Activated CD4-positive, alpha-beta memory T cell treated with anti-CD3 and anti-CD28 coated beads for 36 hours (primary cell): ENCODE measurements at places on chromosomes 13 and 19.
A peak's percentile ranks its signal among the peaks of the same experiment; 100 is the strongest.

DNA sequence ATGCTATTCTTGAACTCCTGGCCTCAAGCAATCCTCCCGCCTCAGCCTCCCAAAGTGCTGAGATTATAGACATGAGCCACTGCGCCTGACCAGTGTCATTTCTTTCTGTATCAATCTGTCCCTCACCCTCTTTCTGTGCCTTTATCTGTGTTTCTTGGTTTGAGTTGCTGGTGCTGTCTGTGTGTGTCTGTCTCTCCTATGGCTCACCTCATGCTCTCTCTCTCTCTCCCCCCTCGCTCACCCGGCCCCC lies 9.9 kb downstream of the IRF2BP1 start:
- DNase-seq, result no peak

GRCh38 chr19:28359431-28360414 lies 853.2 kb downstream of the UQCRFS1 start:
- DNase-seq, result no peak

GRCh38 chr13:66586489-66586888 lies 643.6 kb downstream of the PCDH9 start:
- no peak for DNase-seq

GRCh38 chr19:50870417-50871089 lies 2.7 kb upstream of the KLK2 start:
- peak; percentile 62 for DNase-seq

DNA sequence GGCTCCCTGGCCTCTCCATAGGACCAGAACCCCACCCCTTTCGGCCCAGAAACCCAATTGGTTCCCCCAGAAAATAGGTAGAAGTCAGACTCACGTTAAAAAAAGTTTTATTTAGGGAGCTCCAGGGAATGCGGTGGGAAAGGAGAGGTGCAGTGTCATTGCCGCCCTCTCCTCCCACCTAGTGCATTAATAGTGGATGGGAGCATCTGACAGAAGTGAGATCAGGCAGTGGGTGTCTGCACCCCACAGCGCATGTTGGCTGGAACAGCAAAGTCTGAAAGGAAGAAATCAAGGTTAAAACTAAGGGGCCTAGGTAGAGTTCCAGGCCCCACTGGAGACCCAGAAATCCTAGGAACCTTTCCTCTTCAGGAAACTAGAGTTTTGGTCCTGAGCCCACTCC lies 2.1 kb upstream of the PHLDB3 start:
- no peak for DNase-seq

DNA sequence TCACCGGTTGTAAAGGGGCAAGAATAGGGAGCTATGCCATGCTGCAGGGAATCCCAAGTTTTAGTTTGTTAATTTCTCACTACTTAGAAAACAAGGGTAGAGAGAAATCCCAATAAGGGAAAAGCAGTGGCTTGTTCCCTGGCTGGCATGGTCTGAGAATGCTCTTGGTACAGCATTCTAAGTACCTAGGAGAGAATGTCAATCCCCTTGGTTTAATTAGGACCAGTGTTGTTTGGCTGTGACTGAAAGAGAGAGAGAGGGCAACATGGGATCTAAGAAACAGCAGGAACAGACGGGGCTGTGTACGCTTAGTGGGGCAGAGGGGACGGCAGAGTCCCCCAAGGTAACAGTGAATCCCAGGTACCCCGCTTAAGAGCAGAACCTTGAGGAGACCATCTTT lies 228.8 kb downstream of the PCDH9 start:
- DNase-seq, result no peak
